Glomerular endothelial cell (primary cell): ENCODE measurements at places on chromosomes 6 and 20. TPM values are rescaled to one million over a fixed set of nuclear protein-coding genes. Genes with fewer than 3 reads are reported as not detected.

FAM209B gene
- total RNA-seq, result not detected in 2 replicates

VSX1 gene
- total RNA-seq, result not detected in 2 replicates

DNA sequence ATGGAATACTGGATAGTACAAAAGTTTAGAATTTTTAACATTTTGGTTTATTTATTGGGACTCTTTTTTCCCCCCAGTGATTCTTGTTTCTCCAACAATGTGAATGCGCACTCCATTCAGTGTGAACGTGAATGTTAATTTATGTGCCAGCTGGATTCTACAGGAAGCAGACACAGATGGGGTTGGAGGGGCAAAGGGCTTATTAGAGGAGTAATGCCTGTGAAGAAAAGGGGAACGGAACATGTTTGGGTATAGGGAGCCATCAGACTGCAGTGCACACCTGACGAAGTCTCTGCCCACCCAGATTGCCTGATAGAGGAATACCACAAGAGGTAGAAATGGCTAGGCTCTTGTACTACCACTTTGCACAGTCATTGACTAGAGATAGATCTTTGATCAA is 48.2 kb downstream of the PTPRA start:
- DNase-seq, result no peak

GRCh38 chr6:84074988-84075781 is 41.6 kb downstream of the MRAP2 start:
- no peak for DNase-seq

- DNase-seq, result no peak
Observed at GRCh38 chr6:87754828-87755227, 52.8 kb upstream of the AKIRIN2 start.

DNA sequence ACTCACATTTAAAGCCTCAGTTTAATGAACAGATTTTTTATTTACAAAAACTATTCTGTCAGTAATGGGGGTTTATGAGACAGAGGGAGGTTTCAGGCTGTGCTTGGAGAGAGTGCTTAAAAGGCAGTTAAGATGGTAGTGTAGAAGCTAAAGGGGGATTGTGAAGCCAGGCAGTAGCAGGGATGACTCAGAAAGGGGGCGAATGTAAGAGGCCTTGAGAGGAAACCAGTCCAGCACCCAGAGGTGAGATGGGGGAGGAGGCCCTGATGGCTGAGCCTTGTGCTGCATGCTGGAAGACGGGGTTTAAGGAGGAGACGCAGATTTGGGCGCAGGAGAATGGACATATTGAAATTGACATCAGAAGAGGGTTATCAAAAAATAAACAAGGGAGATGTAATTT is 6.6 kb upstream of the SERPINB9 start:
- no peak for DNase-seq

SLCO4A1 gene
- 7.3 and 7.9 TPM in 2 replicates for total RNA-seq

GRCh38 chr20:17627101-17627955 is 54.7 kb downstream of the RRBP1 start:
- no peak for DNase-seq
